ENCODE measurements at places on chromosomes 16 and 17. TPM values are rescaled to one million over a fixed set of nuclear protein-coding genes. Genes with fewer than 3 reads are reported as not detected.

The MMP28 gene
- total RNA-seq = 1.1 TPM

The ZP2 gene
- total RNA-seq = 0.05 TPM

The SSTR5 gene
- not detected for total RNA-seq

The NUP88 gene
- total RNA-seq = 147 TPM

The TLCD3A gene
- 5.1 TPM for total RNA-seq

The MYH11 gene
- total RNA-seq = 1.1 TPM

The CDH13 gene
- 3.7 TPM for total RNA-seq

The CDH11 gene
- total RNA-seq = 7.5 TPM

The IGF2BP1 gene
- 10.9 TPM for total RNA-seq
